Progenitor cell of endocrine pancreas (in vitro differentiated cells): ENCODE measurements at places on chromosomes 2 and 18.

GRCh38 chr2:24508878-24509277 lies 17.8 kb downstream of the NCOA1 start:
- no peak for DNase-seq
- peak overlapping the region; percentile 2 for H3K27ac ChIP-seq
- no peaks in the 10 kb centered on the region for H3K27me3 ChIP-seq
- H3K4me1 ChIP-seq: peaks cover 3% of the 10 kb centered on the region
- H3K4me3 ChIP-seq: no peak overlapping the region

DNA sequence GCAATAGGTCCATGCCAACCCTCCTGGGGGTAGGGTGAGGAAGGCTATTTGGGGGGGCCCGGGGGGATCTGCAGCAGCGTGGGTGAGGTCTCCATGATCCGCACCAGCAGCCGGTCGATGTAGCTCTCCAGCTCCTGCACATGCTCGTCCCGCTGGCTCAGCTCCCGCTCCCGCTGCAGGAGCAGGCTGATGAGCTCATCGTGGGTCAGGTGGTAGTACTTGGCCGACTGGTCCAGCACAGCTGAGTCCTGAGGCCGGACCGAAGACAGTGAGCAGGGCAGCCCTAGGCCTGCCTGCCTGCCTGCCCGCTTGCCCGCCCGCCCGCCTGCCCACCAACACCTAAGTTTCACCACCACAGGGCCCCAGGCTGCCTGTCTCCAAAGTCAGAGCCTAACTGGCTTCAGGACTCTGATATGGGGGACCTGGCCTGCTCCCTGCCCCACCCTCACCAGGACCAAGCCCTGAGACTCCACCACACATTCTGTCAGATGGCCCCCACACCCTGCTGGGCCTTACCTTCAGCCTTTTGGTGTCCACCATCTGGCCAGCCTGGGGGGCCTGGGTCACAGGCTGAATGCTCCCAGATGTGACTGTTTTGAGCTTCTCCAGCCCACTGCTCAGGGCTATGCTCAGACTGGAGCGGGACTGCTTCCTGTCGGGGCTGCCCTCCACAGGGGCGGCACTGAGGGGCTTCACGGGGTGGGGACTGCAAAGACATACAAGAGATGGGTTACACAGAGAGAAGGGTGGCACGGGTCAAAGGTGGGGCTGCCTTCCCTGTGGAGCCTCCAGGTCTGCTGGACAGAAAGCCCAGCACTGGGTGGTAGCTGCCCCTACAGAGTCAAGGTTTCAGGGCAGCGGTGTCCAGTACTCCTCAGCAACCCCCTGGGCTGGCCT lies 4.2 kb upstream of the SFXN5 start:
- no peaks in the 10 kb centered on the region for H3K27me3 ChIP-seq
- H3K36me3 ChIP-seq: peaks cover 4% of the 10 kb centered on the region
- H3K27ac ChIP-seq: no peak overlapping the region
- peaks cover 5% of the 10 kb centered on the region for H3K4me1 ChIP-seq
- no peak for DNase-seq
- H3K4me3 ChIP-seq: no peak overlapping the region

DNA sequence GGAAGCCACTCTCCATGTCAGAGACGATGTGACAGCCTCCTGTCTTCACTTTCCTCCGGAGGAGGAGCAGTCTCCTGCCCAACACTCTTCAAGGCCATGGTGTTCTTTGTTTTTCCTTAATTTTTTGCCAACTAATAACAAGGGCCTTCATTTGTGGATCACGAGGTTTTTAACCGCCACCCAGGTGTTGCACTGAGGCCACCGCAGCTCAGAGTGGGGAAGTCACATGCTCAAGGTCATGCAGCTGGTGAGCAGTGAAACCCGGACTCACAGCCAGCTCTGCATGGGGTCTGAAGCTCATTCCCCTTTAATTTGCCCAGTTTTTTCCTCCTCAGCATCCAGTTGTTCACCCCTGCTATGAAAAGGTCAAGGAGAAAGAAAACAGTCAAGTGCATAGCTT lies 19.6 kb downstream of the ENOSF1 start:
- no peak for DNase-seq
- peaks cover 1% of the 10 kb centered on the region for H3K36me3 ChIP-seq
- no peak overlapping the region for H3K4me3 ChIP-seq

GRCh38 chr18:9808295-9809241 lies 77.2 kb upstream of the TXNDC2 start:
- DNase-seq: no peak
- H3K27me3 ChIP-seq: peaks cover 2% of the 10 kb centered on the region
- no peaks in the 10 kb centered on the region for H3K36me3 ChIP-seq

GRCh38 chr18:52612406-52612805 lies 272.4 kb downstream of the DCC start:
- no peak overlapping the region for H3K4me3 ChIP-seq
- H3K27me3 ChIP-seq: peaks cover 11% of the 10 kb centered on the region
- H3K36me3 ChIP-seq: no peaks in the 10 kb centered on the region
- no peak overlapping the region for H3K27ac ChIP-seq
- no peak for DNase-seq

DNA sequence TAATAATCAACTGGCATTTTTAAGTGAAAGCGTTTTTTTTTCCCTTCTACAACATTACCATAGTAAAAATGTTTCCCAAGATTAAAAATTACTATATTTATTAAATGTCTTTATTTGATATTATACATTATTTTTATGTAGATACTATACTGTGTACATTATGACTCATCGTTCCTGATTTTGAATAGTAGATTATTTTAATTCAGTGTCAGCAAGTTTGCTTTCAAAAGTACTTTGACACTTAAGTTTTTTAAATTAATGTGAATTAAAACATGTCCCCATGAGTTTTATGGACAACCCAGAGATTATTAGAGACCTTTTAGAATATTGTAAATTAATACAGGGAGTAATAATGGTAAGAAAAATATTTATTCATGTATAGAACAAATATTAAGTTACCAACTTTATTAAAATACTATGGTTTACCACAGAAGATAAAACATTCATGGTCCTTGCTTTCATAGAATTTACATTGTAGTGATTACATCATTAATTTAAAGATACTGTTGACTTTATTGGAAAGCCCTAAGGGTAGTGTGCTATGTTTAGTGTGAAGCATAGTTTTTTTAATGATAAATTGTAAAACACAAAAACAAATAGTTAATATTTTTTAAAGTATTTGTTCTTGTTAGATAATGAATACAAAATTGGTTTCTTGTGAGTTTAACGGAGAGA lies 21.9 kb downstream of the DYNC1I2 start:
- no peak overlapping the region for H3K4me3 ChIP-seq
- H3K27ac ChIP-seq: no peak overlapping the region
- H3K36me3 ChIP-seq: peaks cover 13% of the 10 kb centered on the region

GRCh38 chr2:52879561-52879960 lies 888.0 kb upstream of the CHAC2 start:
- H3K36me3 ChIP-seq: no peaks in the 10 kb centered on the region
- H3K27me3 ChIP-seq: peaks cover 4% of the 10 kb centered on the region
- H3K4me3 ChIP-seq: no peak overlapping the region
- no peak overlapping the region for H3K27ac ChIP-seq

- H3K27ac ChIP-seq: no peak overlapping the region
- H3K4me3 ChIP-seq: no peak overlapping the region
- H3K27me3 ChIP-seq: peaks cover 16% of the 10 kb centered on the region
- DNase-seq: no peak
- no peaks in the 10 kb centered on the region for H3K4me1 ChIP-seq
Observed at GRCh38 chr18:56289381-56289780, 349.0 kb downstream of the TXNL1 start.

- H3K27ac ChIP-seq: no peak overlapping the region
- no peaks in the 10 kb centered on the region for H3K27me3 ChIP-seq
- H3K4me1 ChIP-seq: peaks cover 18% of the 10 kb centered on the region
- no peak for DNase-seq
- H3K36me3 ChIP-seq: peaks cover 38% of the 10 kb centered on the region
Observed at GRCh38 chr2:30257266-30258214, 26.2 kb downstream of the LBH start.

DNA sequence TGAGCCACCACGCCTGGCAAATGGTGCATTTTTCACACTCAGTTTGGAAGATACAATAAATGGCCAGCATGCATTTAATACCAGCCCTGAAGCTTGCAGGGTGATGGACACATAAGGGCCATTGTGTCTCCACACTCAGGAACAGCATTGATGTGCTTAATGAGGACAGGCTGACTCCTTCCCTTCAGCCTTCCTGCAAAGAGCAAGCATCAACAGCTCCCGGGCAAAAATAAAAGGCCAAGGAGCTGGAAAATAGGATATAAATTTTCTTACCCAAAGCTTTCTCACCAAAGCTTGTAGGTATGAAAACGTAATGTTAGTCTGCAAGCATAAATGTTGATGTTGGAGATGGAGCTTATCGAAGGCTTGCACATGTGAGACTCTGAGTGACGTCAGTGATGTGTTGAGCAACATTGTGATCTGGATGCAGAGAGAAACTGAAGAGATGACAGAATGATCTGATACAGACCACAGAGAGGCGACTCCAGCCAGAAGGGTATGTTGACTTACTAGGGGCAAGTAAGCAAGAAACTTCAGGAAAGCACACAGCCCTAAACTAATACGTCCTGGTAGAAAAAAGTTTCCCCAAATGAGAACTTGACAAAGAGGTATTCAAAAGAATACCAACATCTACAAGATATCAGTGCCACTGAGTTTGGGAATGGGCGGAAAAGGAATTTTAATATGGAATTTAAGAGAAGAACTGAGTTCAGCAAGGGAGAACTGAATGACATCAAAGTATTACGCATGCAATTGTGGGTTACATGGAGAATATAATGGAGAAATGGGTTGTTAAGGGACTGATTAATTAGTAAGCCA lies 256.5 kb downstream of the TGIF1 start:
- peaks cover 35% of the 10 kb centered on the region for H3K4me1 ChIP-seq
- H3K4me3 ChIP-seq: no peak overlapping the region
- H3K27ac ChIP-seq: no peak overlapping the region
- H3K27me3 ChIP-seq: peaks cover 9% of the 10 kb centered on the region

- H3K27ac ChIP-seq: no peak overlapping the region
- H3K4me3 ChIP-seq: no peak overlapping the region
- no peaks in the 10 kb centered on the region for H3K27me3 ChIP-seq
- DNase-seq: no peak
- no peaks in the 10 kb centered on the region for H3K36me3 ChIP-seq
Observed at GRCh38 chr2:137802038-137802437, 162.2 kb upstream of the HNMT start.

GRCh38 chr2:239184968-239185903 lies 215.6 kb downstream of the HDAC4 start:
- H3K27ac ChIP-seq: no peak overlapping the region
- no peak overlapping the region for H3K4me3 ChIP-seq
- DNase-seq: no peak
- peaks cover 14% of the 10 kb centered on the region for H3K4me1 ChIP-seq

DNA sequence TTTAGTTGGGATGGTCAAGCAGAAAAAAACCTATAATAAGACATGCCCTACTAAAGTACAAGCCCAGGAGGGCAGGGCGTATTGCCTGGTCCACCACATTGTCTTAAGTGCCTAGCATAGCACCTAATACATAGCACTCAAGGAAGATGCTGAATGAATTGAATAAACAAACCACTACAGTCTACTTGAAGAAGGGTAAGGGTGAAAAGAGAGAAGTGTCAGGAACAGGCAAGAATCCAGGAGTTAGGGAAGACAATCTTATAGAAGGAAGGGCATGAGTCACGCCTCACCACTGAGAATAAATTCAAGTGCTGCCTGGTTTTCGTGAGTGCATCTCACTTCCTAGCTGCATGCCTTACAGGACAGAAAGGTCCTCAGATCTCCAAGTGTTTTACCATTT lies 13.9 kb downstream of the SLC19A3 start:
- H3K27me3 ChIP-seq: no peaks in the 10 kb centered on the region
- peaks cover 17% of the 10 kb centered on the region for H3K4me1 ChIP-seq
- no peak for DNase-seq
- peak overlapping the region; percentile 96 for H3K27ac ChIP-seq
- peaks cover 40% of the 10 kb centered on the region for H3K36me3 ChIP-seq

GRCh38 chr2:15050483-15050882 lies 418.0 kb downstream of the LRATD1 start:
- H3K27ac ChIP-seq: no peak overlapping the region
- peaks cover 12% of the 10 kb centered on the region for H3K4me1 ChIP-seq
- peaks cover 2% of the 10 kb centered on the region for H3K27me3 ChIP-seq
- no peaks in the 10 kb centered on the region for H3K36me3 ChIP-seq
- no peak for DNase-seq

DNA sequence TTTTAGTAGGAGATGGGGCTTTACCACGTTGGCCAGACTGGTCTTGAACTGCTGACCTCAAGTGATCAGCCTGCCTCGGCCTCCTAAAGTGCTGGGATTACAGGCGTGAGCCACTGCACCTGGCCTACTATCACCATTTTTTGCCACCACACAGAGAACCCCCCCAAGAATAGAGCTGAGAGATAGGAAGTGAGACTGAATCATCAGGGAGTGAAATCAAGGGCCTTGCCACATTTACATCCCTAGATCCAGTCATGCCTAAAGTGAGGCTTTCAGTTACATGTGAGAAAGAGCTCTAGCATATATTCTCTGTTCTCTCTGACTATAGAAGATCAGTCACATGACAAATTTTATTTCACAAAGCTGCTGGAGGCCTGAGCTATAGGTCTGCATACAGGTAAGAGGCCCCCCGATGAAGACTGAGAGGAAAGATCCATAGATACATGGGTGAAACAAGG lies 28.0 kb upstream of the KCMF1 start:
- H3K36me3 ChIP-seq: no peaks in the 10 kb centered on the region
- peaks cover 6% of the 10 kb centered on the region for H3K4me1 ChIP-seq
- no peak overlapping the region for H3K27ac ChIP-seq
- H3K4me3 ChIP-seq: no peak overlapping the region
- DNase-seq: no peak

DNA sequence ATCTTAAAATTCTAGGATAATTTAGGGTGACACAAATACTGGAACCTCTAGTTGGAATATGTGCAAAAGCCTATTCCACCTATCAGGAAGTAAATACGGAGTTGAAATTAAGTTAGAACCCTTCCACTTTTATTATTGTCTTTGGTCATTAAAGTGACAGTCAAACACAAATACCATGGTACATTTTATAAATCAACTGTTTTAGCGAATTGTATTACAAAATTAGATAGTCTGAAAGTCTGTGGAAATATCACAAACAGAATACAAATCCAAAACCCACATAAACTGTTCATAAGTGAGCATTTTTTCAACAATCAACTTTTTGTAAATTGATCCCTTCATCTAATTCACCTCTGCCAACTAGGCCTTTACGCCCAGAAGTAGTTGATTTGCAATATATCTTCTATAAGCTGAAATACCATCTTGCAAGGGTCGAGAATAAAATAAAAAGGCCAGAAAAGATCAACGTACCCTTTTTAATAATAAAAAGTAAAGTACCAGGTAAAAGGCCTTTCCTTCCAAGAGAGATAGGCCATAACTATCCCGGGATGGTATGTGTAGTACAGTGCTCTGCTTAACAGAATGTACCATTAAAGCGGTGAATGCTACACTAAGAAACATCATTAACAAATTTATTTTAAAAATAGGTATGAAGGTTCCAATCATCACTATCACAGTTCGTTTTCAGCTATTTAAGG lies 1.3 kb downstream of the USP34 start:
- no peak for DNase-seq
- H3K4me1 ChIP-seq: peaks cover 19% of the 10 kb centered on the region
- peaks cover 3% of the 10 kb centered on the region for H3K36me3 ChIP-seq

GRCh38 chr2:232418466-232419244 lies 12.0 kb downstream of the ALPG start:
- peaks cover 80% of the 10 kb centered on the region for H3K27me3 ChIP-seq
- H3K27ac ChIP-seq: no peak overlapping the region
- H3K4me1 ChIP-seq: peaks cover 5% of the 10 kb centered on the region
- H3K36me3 ChIP-seq: peaks cover 5% of the 10 kb centered on the region
